Natural killer cell (primary cell): ENCODE measurements at places on chromosomes 6 and 20. TPM values are rescaled to one million over a fixed set of nuclear protein-coding genes. Genes with fewer than 3 reads are reported as not detected.
A peak's percentile ranks its signal among the peaks of the same experiment; 100 is the strongest.

The OOEP gene
- 1.1 TPM for total RNA-seq

DNA sequence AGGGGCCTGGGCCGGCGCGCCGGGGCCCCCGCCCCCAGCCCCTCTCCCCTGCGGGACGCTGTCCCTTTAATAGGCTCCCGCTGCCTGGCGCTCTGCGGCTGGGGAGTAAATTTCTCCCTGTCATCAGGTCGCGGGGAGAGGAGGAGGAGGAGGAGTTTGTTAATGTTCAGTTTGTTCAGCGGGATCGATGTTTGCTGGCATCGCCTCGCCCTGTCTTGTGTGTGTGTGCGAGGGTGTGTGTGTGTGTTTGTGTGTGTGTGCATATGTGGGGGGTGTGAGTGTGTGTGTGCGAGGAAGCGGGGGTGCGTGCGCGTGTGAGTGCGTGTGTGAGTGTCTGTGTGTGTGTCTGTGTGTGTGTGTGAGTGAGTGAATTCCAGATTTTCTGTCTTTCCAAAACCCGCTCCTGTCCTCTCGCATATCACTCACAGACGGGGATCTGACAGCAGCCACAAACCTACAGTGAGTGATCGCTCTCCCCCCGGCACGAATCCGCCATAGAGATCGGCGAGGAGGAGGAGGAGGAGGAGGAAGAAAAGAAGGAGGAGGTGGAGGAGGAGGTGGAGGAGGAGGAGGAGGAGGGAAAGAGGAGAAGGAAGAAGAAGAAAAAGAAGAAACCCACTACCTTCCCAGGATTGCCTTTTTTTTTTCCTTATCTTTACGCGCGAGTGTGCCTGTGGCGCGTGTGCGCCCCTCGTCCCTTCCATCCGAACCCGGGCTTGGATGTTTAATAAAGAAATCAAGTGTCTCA lies at the start of gene TSHZ2:
TSS of gene TSHZ2 (plus strand) at position 169 of the 748 bp plus-strand sequence. CDS start 936 bp downstream, outside the sequence.
- no peaks in the 10 kb centered on the region for H3K4me1 ChIP-seq
- peaks cover 7% of the 10 kb centered on the region for H3K27me3 ChIP-seq
- H3K27ac ChIP-seq, result no peak within 1 kb of the TSS
- DNase-seq, result no peak
- H3K36me3 ChIP-seq, result no peaks in the 10 kb centered on the region

DNA sequence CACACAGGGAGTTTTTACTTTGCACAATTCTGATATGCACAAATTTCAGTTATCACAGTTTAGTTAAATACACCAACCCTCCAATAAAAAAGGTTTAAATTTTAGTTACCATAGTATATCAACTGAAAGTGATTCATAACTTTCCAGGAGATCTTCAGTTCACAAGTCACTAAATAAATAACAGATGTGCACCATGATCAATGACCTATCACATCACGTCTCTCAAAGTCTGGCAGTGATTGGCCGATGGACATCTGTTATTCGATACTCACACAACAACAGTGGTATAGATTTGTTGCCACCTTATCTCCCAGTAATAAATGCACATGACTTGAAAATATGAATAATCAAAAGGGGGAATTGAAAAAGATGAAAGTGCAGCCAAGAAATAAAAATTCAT lies 66.8 kb upstream of the PTCHD4 start:
- H3K27ac ChIP-seq, result no peak overlapping the region
- H3K27me3 ChIP-seq, result no peaks in the 10 kb centered on the region
- H3K4me1 ChIP-seq, result no peaks in the 10 kb centered on the region
- no peaks in the 10 kb centered on the region for H3K36me3 ChIP-seq

- H3K36me3 ChIP-seq, result no peaks in the 10 kb centered on the region
- no peaks in the 10 kb centered on the region for H3K4me1 ChIP-seq
- H3K4me3 ChIP-seq, result no peak overlapping the region
Measured at GRCh38 chr6:126947070-126947469, 171.4 kb upstream of the RSPO3 start.

GRCh38 chr20:59077705-59078104 lies 35.1 kb upstream of the PRELID3B start:
- H3K27me3 ChIP-seq, result peaks cover 8% of the 10 kb centered on the region
- DNase-seq, result no peak
- H3K36me3 ChIP-seq, result no peaks in the 10 kb centered on the region
- no peak overlapping the region for H3K27ac ChIP-seq
- peaks cover 11% of the 10 kb centered on the region for H3K4me1 ChIP-seq

DNA sequence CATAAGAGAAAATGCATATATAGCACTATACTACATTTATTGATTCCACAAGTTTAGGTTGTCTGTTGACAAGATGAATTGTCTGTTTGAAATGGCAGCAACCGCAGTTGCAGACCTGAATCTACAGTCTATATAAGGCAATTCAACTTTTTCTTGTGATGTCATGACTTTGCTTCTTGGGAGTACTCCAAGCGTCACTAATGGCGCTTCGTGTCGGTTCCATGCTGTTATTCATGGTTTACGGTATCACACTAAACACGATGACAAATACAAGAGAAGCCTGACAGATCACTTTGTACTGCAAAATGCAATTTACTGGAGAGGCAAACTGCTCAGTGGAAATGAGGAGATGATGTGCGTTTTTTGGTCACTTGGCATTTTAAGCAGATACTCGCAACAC lies 280.3 kb upstream of the TCF21 start:
- H3K4me1 ChIP-seq, result no peaks in the 10 kb centered on the region
- H3K36me3 ChIP-seq, result no peaks in the 10 kb centered on the region
- H3K27me3 ChIP-seq, result no peaks in the 10 kb centered on the region
- no peak overlapping the region for H3K4me3 ChIP-seq

DNA sequence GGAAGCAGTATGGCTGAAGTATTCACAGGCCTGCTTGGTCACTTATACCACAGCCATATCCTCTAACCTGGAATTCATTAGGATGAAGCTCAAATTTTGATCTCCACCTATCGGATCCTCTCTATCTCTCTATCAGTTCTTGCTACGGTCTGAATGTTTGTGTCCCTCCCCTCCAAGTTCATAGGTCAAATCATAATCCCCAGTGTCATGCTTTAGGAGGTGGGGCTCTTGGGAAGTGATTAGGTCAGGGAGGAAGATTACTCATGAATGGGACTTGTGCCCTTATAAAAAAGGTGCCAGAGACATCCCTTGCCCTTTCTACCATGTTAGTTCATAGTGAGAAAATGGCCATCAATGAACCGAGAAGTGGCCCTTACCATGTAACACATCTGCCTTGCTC lies 190.8 kb upstream of the MYLIP start:
- no peaks in the 10 kb centered on the region for H3K27me3 ChIP-seq
- H3K4me1 ChIP-seq, result no peaks in the 10 kb centered on the region
- H3K36me3 ChIP-seq, result no peaks in the 10 kb centered on the region
- H3K27ac ChIP-seq, result no peak overlapping the region
- no peak for DNase-seq

The PXMP4 gene
- 6.6 TPM for total RNA-seq

- no peaks in the 10 kb centered on the region for H3K4me1 ChIP-seq
- no peaks in the 10 kb centered on the region for H3K36me3 ChIP-seq
- no peak overlapping the region for H3K4me3 ChIP-seq
- DNase-seq, result no peak
- H3K27ac ChIP-seq, result no peak overlapping the region
Measured at GRCh38 chr20:2323051-2323450, 27.2 kb downstream of the TGM3 start.

- no peak overlapping the region for H3K27ac ChIP-seq
- H3K27me3 ChIP-seq, result no peaks in the 10 kb centered on the region
- no peak for DNase-seq
- H3K4me3 ChIP-seq, result no peak overlapping the region
- no peaks in the 10 kb centered on the region for H3K36me3 ChIP-seq
- no peaks in the 10 kb centered on the region for H3K4me1 ChIP-seq
Measured at GRCh38 chr20:53493311-53493857, 100.3 kb downstream of the ZNF217 start.

DNA sequence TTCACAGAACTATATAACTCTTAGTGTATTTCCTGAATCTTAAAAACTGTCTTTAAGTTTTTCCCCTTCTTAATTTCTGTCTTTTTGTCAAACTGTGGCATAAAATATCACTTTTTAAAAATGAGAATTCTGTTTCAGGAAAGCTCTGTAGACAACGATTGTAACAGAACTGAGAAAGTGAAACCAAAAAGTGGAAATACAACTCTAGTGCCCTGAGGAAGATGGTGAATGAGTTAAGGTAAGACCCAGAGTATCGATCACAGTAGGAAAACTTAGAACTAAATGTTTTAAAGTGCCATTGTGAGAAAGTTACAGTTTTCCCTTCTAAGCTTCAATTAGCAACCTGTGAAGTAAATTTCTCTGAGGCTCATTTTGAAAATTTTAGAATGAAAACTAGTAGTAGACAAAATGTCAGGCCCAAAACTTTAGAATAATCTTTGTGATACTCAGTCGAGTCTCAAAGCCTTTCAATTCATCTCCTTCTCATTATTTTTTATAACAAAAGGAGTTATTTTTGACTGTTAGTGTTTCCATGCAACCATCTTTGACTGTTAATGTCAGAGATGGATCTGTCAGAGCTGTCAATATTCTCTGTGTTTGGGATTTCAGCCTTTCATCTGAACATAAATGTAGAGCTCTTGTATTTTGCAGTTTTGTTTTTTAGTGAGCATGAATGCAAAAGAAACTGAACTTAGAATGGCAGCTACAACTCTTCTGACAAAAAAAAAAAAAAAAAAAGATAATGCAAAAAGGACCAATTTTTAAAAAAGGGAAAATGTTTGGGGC lies 19.0 kb upstream of the TRDN start:
- DNase-seq, result no peak
- H3K4me3 ChIP-seq, result no peak overlapping the region
- no peaks in the 10 kb centered on the region for H3K4me1 ChIP-seq
- H3K27me3 ChIP-seq, result no peaks in the 10 kb centered on the region
- no peak overlapping the region for H3K27ac ChIP-seq
- no peaks in the 10 kb centered on the region for H3K36me3 ChIP-seq

DNA sequence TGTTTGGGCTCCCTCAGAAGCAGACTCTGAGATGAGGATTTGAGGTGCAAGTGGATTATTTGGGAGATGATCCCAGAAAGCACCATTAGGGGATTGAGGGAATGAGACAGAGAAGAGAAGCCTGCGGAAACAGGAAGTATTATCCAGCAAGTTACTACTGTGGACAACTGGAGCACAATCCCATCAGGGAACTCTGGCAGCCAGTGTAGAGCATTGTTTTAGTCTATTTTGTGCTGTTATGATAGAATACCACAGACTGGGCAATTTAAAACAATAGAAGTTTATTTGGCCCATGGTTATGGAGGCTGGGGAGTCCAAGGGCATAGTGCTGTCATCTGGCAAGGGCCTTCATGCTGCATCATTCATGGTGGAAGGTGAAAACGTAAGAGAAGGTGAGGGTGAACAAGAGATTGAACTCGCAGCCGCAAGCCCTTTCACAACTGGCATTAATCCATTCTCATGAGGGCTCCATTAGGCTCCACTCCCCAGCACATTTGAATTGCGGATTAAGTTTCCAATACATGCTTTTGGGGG lies 43.5 kb upstream of the SLC9A8 start:
- no peak for DNase-seq
- H3K36me3 ChIP-seq, result no peaks in the 10 kb centered on the region
- no peak overlapping the region for H3K27ac ChIP-seq
- H3K4me1 ChIP-seq, result peaks cover 14% of the 10 kb centered on the region
- H3K4me3 ChIP-seq, result no peak overlapping the region
- H3K27me3 ChIP-seq, result no peaks in the 10 kb centered on the region

GRCh38 chr6:127279815-127280214 lies 13.2 kb downstream of the RNF146 start:
- no peaks in the 10 kb centered on the region for H3K27me3 ChIP-seq
- H3K27ac ChIP-seq, result no peak overlapping the region
- DNase-seq, result no peak

DNA sequence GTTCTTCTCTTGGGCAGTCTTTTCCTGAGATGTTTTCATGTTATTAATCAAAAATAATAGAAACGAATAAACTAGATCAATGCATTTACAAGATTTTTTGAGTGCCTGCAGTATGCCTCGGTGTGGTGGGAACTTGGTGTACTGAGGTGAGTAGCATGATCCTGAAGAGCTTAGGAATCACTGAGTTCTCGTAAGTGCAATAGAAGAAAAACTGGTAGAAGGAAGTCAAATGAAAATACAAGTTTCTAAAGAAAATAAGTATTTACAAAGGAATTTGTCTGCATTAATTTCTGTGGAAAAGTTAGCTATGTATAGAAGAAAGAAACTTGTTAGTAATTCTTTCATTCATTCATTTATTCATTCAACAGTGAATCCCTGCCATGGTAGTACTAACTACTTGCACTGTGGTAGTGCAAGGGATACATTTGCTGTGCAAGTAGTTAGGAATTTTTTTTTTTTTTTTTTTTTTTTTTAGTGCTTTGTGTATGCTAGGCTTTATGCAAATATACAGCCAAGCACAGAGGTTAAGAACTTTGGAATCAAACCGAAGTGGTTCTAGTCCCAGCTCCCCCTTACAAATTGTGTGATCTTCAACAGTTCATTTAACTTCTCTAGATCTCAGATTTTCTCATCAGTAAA lies 13.9 kb downstream of the NT5E start:
- no peak for DNase-seq
- no peak overlapping the region for H3K27ac ChIP-seq
- no peaks in the 10 kb centered on the region for H3K36me3 ChIP-seq

The GINS1 gene
- 1.4 TPM for total RNA-seq

- no peaks in the 10 kb centered on the region for H3K36me3 ChIP-seq
- no peak overlapping the region for H3K4me3 ChIP-seq
- no peaks in the 10 kb centered on the region for H3K4me1 ChIP-seq
- H3K27ac ChIP-seq, result no peak overlapping the region
- no peak for DNase-seq
- H3K27me3 ChIP-seq, result no peaks in the 10 kb centered on the region
Measured at GRCh38 chr6:116398316-116399010, 27.7 kb downstream of the DSE start.

- DNase-seq, result peak; percentile 65
- H3K4me3 ChIP-seq, result peak overlapping the region; percentile 49
- no peaks in the 10 kb centered on the region for H3K36me3 ChIP-seq
- H3K27ac ChIP-seq, result peak overlapping the region; percentile 71
- H3K27me3 ChIP-seq, result no peaks in the 10 kb centered on the region
- peaks cover 38% of the 10 kb centered on the region for H3K4me1 ChIP-seq
Measured at GRCh38 chr20:63896264-63897105, 1.6 kb downstream of the DNAJC5 start.

GRCh38 chr6:32565511-32565910 lies 24.1 kb downstream of the HLA-DRB1 start:
- no peak for DNase-seq
- H3K27ac ChIP-seq, result no peak overlapping the region
- no peaks in the 10 kb centered on the region for H3K4me1 ChIP-seq
- H3K36me3 ChIP-seq, result no peaks in the 10 kb centered on the region
- H3K4me3 ChIP-seq, result no peak overlapping the region

DNA sequence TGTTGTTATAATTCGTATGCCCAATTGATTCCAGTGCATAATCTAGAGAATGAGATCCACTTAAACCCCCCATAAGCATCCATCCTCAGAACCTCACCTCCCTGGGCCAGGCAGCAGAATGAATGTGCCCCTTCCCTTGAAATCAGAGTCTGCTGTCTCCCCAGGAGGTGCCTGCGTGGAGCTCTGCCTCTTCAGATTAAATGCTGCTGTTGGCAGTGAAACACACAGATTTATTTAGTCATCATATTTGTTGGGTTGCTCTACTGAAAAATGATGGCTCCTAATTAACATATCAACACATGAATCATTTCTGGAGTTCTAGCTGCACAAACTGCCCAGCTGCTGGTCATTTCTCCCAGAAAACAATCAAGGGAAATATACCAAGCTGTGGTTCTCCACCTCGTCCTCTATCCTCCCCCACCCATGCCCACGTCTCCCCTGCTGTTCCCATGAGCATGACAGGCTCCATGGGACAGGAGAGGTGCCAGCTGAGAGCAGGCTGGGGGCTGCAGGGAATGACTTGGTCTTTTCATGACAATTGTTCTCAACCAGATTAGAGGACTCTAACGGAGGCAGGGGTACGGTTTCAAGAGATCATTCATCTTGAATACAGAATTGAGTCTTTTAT lies 633.1 kb downstream of the CDH26 start:
- H3K27me3 ChIP-seq, result no peaks in the 10 kb centered on the region
- no peaks in the 10 kb centered on the region for H3K36me3 ChIP-seq
- no peak for DNase-seq
- no peaks in the 10 kb centered on the region for H3K4me1 ChIP-seq

The SMPDL3A gene
- 1.1 TPM for total RNA-seq
